ENCODE measurements at places on chromosomes 3 and 15.
A peak's percentile ranks its signal among the peaks of the same experiment; 100 is the strongest.

DNA sequence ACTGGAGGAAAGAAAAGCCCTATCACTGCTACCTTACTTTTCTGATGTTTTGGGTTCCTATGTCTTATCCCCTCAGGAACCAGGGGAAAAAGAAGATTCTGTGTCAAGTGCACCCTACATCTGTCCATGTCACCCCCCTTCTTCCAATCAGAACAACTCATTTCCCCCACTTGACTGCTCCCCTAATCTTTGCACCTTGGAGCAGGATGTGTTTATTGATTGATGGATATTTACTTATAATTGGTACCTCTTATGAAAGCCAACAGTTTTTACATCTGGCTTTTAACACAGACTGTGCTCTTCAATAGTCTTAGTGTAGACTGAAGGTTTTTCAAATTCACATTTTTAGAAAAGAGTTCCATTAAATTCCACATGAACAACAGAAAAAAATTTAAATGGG lies 33.3 kb downstream of the LIPC start:
- DNase-seq = no peak

GRCh38 chr3:71241246-71241901 lies 342.2 kb downstream of the FOXP1 start:
- no peak for DNase-seq

DNA sequence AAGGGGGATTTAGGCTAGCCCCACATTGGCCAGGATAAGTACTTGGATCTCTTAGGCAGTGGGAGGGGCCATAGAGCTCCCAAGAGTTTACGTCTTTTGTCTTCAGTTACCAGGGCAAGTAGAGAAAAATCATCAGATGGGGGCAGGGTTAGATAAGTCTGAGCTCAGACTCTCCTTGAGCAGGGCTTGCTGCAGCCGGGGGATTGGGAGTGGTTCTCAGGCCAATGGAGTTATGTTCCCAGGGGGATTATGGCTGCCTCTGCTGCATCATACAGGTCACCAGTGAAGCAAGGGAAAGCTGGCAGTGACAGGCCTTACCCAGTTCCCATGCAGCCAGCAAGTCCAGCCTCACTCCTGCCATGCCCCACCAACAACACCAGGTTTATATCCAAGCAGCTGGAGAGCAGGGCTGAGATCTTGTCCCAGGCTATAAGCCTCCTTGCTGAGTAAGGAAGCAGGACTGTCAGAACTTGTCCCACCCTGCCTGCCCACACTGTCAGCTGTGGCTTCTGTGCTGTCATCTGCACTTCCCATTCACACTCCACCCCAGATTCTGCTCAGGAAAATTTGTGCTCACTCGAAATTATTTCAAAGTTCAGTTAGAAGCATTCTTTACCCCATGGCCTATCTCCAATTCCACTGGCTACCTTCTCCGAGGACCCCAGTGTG lies 215.3 kb downstream of the FAM43A start:
- no peak for DNase-seq

GRCh38 chr3:53114011-53114400 lies 16.2 kb downstream of the RFT1 start:
- DNase-seq = peak; percentile 85

DNA sequence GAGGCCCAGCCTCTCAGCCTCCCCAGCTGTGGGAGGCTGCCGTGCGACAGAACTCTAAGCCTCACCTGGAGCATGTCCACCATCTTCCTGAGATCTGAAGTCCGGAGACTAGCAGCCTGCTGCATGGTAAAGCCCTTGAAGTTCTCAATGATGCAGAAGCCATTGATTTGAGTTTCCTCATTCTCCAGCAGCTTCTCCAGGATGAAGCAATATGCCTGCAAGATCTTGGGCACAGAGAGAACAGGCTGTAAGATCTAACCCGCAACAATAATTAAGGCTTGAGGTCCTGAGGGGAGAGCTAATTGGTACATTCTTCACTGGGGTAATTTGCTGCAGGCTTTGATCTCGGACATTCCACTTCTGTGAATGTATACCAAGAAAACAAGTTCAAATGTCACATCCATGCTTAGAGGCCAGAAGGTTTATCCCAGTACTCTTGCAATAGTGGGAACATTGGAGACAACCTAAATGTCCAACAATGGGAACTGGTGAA lies 9.7 kb downstream of the RLBP1 start:
- DNase-seq = no peak

- DNase-seq = no peak
Measured at GRCh38 chr15:85897207-85897894, 102.6 kb upstream of the KLHL25 start.

DNA sequence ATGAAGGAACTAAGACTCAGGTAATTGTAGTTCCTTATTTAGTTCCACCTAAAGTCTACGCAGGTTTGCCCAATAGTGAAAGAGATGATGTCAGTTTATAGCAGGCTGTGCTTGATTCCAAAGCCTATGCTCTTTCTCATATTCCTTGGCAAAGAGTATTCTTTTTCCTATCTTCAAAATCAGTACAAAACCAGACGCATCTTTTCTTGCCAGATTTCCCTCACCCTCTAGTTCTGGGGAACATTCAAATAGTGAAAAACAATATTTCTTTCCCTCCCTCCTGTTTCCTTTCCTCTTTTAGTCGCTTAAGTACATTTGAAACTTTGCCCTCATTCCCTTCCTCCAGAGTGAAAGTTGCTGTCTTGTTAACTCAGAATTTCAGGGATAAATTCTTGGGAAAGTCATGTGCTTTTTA lies 134.6 kb upstream of the PDZRN3 start:
- no peak for DNase-seq

DNA sequence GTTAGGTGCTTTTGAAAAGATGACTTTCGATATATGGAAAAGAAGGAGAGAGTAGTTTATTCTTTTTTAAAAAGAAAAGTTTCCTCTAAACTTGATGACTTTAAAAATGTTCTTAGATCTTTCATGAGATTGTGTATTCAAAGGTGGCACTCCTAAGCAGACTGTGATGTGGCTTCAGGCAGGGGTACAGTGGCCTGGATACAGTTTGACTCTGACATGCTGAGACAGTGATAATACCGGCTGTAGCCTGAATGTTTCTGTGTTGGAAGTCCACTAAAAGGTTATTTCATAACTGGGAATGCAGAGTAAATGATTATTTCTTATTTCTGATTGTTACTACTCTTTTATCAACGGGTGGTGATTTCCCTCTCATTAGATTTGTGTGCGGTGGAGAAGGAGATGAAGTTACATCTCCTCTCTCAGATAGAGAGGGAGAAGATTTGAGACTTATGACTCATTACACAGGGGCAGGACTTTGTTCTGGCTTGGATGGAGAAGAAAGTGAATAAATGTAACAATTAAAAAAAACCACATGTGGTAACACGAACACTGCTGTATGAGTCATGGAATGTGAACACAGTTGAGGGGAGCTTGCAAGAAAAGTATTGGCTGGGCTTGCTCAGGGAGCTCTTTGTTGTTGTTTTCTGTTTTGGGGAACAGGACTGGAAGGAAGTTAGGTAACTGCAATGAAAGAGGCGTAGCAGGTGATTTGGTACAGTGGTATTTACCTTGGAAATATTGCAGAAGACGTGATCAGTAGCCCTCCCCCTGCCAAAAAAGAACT lies 21.6 kb downstream of the SPTSSB start:
- DNase-seq = peak; percentile 37

GRCh38 chr3:128394033-128394432 lies 72.7 kb downstream of the DNAJB8 start:
- no peak for DNase-seq

DNA sequence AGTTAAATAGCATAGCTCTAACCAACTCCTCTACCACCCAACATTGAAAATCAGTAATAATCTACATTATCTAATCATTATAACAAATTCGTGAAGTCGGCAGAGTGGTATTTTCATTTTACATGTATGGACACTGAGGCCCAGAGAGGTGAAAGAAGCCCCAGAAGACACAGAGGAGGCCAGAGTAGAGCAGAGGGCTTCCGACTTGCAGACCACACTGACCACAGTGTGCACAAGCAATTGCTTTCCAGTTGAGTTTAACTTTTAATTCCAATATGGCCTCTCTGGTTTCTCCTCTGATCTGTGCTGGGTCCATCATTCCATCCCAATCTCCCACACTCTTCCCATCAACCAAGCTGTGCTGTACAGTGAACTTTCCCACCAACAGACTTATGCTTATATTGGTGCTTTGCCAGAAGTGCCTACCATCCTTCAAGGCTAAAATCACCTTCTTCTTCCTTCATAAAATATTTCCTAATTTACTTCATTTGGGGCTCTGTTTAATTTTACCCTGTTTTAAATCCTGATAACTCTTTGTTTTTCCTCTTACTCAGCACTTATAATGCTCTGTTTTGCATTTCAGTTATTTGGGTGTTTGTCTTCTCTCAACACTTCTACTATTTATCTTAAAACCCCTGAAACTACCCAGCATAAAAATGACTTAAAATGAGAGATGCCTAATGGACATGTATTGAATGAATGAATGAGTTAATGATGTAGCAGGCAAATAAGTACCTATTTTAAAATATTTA lies 81.8 kb upstream of the TNFSF10 start:
- DNase-seq = no peak

- DNase-seq = no peak
Measured at GRCh38 chr3:71994203-71994602, 209.3 kb upstream of the PROK2 start.

GRCh38 chr3:51817375-51817774 lies 38.3 kb upstream of the IQCF6 start:
- DNase-seq = no peak

DNA sequence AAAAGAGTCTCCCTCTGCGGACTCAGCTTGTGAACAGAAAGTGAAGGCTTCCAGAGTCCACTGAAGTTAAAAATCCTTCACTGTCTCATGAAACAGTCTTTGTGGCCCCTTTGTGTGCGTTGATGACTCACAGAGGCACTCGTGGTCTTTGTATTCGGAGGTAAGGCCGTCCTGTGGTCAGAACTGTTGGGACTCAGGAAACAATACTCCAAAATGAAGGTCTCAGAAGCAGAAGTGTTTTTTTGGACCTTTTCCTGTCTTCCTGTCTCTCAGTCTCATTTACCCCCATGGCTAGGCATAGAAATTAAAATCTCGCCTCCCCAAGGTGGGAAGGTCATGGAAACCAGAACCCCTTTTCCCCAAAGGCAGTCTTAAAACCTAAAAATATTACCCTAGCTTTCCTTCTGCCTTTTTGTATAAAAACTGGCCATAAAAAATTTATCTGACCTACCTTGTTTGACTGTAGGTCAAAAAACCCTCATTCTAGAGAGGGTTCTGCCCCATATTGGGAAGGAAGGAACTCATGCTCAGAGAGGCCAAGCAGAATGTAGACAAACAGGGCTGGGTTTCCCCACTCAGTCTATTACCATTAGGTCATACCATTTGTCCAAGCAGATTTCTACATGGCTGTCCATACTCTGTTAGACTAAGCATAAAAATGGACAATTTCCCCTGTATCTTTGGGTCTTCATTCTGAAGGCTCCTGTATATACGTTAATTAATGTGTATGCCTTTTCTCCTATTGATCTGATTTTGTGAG lies 19.1 kb upstream of the EPB42 start:
- no peak for DNase-seq

GRCh38 chr3:29582273-29582672 lies 301.4 kb downstream of the RBMS3 start:
- DNase-seq = no peak

DNA sequence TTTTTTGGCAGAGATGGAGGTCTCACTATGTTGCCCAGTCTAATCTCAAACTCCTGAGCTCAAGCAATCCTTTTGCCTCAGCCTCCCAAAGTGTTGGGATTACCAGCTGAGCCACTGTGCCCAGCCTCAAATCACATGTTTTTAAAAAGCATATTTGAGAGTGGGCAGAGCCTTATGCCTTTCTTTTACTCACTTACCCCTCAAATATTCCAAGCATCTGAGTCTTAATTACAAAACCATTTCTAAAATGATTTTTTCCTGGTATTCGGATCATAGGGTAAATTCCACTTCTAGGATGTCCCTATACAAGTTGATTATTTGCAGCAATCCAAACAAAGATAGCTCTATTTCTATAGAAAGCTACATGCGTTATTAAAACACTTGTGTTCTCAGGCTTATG lies 106.1 kb downstream of the RFTN1 start:
- DNase-seq = no peak

- DNase-seq = peak; percentile 34
Measured at GRCh38 chr15:70474471-70475406, 288.6 kb downstream of the UACA start.

DNA sequence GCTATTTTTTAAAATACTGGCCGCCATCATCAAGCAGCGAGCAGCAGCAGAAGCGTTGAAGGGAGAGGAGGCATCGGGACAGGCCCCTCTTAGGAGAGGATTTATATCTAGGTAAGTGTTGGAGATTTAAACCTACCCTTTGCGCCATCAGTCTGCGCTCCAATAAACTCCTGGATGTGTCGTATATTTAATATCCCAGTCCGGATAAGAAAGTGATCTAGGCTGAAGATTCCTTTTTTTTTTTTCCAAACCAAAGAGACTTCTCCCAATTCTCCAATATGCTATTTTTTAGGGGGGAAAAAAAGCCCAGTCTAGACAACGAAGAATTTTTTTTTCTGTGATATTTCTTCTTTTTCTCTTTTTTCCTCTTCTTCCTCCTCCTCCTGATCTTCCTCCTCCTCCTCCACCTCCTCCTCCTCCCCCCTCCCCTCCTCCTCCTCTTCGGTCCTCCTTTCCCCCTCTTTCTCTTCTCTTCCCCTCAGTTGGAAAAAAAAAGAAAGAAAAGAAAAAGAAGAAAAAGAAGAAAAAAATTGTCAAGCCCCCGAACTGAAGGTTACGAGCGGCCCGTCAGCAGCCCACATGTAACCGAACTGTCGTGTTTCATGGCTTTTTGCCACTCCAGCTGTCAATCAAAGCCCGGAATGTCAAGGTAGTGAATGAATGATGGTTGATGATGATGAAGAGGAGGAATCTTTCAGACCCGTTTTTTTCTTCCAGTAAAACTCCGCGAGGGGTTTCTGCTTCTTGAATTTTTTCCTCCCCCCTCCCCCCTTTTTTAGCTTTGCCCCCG lies 835 bp downstream of the MEIS2 start:
- no peak for DNase-seq

- no peak for DNase-seq
Measured at GRCh38 chr3:99984139-99984538, 130.2 kb downstream of the FILIP1L start.

DNA sequence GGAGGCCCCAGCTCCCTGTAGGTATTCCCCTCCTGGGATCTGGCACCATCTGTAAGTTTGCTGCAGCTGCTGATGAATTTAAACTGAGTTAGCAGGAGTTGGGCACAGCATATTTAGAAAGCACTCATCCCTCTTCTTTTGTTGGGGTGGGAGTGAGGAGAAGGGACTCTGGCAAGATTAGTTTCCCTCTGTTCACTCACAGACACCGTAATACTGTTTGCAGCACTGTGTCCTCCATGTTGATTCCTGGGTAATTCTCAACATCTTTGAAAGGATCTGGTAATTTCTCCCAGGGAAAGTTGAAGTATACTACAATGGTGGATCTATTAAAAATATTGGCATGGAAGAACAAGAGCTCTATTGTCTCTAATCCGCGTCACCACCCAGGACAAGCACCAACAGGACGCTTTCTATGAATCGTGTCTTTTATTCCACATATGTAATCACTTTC lies 173.3 kb downstream of the RBMS3 start:
- DNase-seq = no peak

GRCh38 chr15:20358779-20359414 lies 182.7 kb downstream of the GOLGA6L6 start:
- DNase-seq = no peak

GRCh38 chr3:71912839-71913495 lies 128.0 kb upstream of the PROK2 start:
- no peak for DNase-seq

GRCh38 chr3:61848885-61849284 lies 287.5 kb downstream of the PTPRG start:
- DNase-seq = no peak

All from CD4-positive, alpha-beta T cell treated with Interleukin-12 subunit alpha and Interleukin-12 subunit beta, for 1 hour (primary cell).